Activated CD8-positive, alpha-beta T cell treated with anti-CD3 and anti-CD28 coated beads, Interleukin-2, amount 10 ng/mL, durations not matched to agents 7 days and 5 days (primary cell): ENCODE measurements at places on chromosomes 1 and 21. TPM values are rescaled to one million over a fixed set of nuclear protein-coding genes. Genes with fewer than 3 reads are reported as not detected.

The ANXA9 gene
- total RNA-seq, result not detected

The MAN1C1 gene
- 16.8 TPM for total RNA-seq

- no peak overlapping the region for H3K27ac ChIP-seq
- DNase-seq, result no peak
- H3K4me1 ChIP-seq, result peaks cover 6% of the 10 kb centered on the region
These were observed 465 bp downstream of the HUNK start for GRCh38 chr21:31873275-31873695.

GRCh38 chr1:7717748-7718368, 53.2 kb upstream of the VAMP3 start:
- H3K4me3 ChIP-seq, result no peak overlapping the region
- H3K4me1 ChIP-seq, result no peaks in the 10 kb centered on the region
- no peaks in the 10 kb centered on the region for H3K36me3 ChIP-seq
- H3K27me3 ChIP-seq, result peaks cover 19% of the 10 kb centered on the region
- no peak for DNase-seq

DNA sequence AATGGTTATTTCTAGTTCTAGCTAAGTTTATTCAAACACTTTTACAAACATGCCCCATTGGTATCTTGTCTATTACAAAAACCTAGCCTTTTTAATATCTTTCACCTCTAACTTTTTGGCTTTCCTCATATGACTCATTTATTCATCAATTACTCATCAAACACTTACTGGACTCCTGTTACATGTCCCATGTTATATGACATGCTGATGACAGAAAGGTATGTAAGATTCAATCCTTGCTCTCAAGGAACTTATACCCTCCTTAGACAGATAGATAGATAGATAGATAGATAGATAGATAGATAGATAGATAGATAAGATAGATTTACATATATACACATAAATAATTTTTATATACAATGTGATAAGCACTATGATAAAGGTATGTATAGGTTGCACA, 33.9 kb upstream of the INSL5 start:
- no peaks in the 10 kb centered on the region for H3K36me3 ChIP-seq
- no peak for DNase-seq
- H3K4me1 ChIP-seq, result no peaks in the 10 kb centered on the region
- H3K27me3 ChIP-seq, result no peaks in the 10 kb centered on the region

DNA sequence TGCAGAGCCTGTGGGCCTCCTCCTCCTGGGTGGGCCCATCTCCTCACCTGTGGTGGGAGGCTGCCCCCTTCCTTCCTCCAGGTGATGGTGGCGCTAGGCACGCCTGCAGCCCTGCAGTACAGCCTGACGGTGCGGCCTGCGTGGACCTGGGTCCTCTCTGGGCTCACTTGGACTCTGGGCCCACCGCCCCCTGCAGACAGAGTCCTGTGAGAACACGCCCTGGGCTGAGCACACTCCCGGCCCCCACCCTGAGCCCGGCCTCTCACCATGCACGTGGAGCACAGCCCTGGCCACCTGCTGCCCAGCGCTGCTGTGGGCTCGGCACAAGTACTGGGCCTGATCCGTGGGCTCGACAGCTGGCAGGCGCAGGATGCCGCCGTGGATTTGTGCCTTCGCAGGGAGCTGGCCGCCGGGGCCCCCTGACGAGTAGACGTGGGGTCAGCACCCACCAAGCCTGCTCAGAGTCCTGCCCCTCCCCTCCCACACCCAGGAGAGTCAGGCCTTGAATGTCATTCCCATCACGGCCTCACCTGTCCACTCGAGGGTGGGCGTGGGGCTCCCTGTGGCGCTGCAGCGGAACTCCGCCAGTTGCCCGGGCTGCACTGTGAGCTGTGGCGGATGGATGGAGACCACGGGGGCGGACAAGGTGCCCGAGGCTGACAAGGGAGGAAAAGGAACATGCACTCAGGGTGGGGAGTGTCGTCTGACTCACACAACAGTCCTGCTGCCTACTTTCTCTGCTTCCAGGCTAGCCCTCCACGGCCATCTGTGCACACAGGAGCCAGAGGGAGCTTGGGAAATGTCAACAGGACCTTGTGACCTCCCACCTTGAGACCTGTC, 43.4 kb downstream of the LDLRAD2 start:
- H3K4me1 ChIP-seq, result peaks cover 18% of the 10 kb centered on the region
- H3K36me3 ChIP-seq, result no peaks in the 10 kb centered on the region
- no peak overlapping the region for H3K4me3 ChIP-seq
- no peaks in the 10 kb centered on the region for H3K27me3 ChIP-seq
- H3K27ac ChIP-seq, result no peak overlapping the region
